Activated CD8-positive, alpha-beta T cell treated with anti-CD3 and anti-CD28 coated beads, Interleukin-2, amount 10 ng/mL, durations not matched to agents 7 days and 5 days (primary cell): ENCODE measurements at places on chromosomes 1 and 21. TPM values are rescaled to one million over a fixed set of nuclear protein-coding genes. Genes with fewer than 3 reads are reported as not detected.

- peak overlapping the region; percentile 46 for H3K4me3 ChIP-seq
- H3K4me1 ChIP-seq, result peaks cover 34% of the 10 kb centered on the region
- no peak overlapping the region for H3K27ac ChIP-seq
- no peak for DNase-seq
- H3K36me3 ChIP-seq, result peaks cover 2% of the 10 kb centered on the region
Observed at GRCh38 chr1:2544875-2545640, 11.1 kb upstream of the TNFRSF14 start.

DNA sequence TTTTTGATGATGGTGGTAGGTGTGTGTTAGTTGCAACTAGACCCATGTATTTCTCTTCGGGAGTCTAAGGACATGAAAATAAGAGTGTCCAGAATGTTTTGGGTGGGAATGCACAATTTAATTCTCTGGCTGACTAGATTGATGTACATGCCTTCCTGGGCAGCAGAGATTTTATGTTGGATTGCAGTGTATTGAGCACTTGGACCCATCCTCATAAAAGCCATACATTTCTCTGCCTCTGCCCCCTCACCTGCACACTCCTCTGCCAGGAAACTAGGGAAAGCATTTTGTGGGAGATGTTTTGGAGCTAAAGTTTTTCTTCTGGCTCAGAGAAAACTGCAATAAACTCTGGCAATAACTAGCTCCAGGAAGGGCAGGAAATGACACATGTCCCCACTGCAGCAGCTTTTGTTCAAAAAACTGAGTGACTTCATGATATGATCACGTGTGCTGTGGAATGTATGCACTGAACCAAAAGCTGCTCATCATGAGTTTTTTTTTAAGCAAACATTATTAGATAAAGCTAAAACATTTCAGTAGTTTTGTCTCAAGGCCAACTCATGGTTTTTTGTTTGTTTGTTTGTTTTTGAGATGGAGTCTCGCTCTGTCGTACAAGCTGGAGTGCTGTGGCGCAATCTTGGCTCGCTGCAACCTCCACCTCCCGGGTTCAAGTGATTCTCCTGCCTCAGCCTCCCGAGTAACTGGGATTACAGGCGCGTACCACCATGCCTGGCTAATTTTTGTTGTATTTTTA is 17.6 kb downstream of the RIT1 start:
- H3K36me3 ChIP-seq, result peaks cover 15% of the 10 kb centered on the region
- no peaks in the 10 kb centered on the region for H3K27me3 ChIP-seq
- H3K4me3 ChIP-seq, result no peak overlapping the region
- peaks cover 14% of the 10 kb centered on the region for H3K4me1 ChIP-seq

- no peaks in the 10 kb centered on the region for H3K27me3 ChIP-seq
- H3K27ac ChIP-seq, result no peak overlapping the region
- H3K36me3 ChIP-seq, result peaks cover 24% of the 10 kb centered on the region
- H3K4me3 ChIP-seq, result no peak overlapping the region
- H3K4me1 ChIP-seq, result peaks cover 20% of the 10 kb centered on the region
- no peak for DNase-seq
Observed at GRCh38 chr1:26701995-26702679, 6.3 kb downstream of the ARID1A start.

DNA sequence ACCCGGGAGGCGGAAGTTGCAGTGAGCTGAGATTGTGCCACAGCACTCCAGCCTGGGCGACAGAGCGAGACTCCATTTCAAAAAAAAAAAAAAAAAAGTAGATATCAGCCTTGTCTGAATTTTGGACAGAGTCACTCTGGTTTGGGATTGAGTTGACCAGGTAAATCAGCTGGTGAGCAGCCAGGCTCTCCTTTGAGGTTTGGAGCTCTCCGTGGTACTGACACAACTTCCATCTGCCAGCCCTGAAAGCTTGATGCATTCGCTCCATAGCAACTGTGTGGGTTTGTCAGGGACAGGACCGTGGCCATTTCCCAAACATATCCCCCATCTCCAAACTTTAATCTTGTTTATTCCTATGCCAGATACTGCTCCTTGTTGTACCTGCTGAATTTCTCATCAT is 155.2 kb downstream of the DMRTA2 start:
- no peaks in the 10 kb centered on the region for H3K27me3 ChIP-seq
- H3K36me3 ChIP-seq, result no peaks in the 10 kb centered on the region
- no peak overlapping the region for H3K27ac ChIP-seq
- no peaks in the 10 kb centered on the region for H3K4me1 ChIP-seq

GRCh38 chr1:71350805-71351204 is 270.0 kb upstream of the ZRANB2 start:
- no peaks in the 10 kb centered on the region for H3K36me3 ChIP-seq
- H3K4me1 ChIP-seq, result no peaks in the 10 kb centered on the region
- DNase-seq, result no peak
- no peak overlapping the region for H3K4me3 ChIP-seq
- no peaks in the 10 kb centered on the region for H3K27me3 ChIP-seq

- H3K27me3 ChIP-seq, result peaks cover 3% of the 10 kb centered on the region
- H3K4me3 ChIP-seq, result no peak overlapping the region
- no peak overlapping the region for H3K27ac ChIP-seq
- H3K36me3 ChIP-seq, result no peaks in the 10 kb centered on the region
Observed at GRCh38 chr1:64107118-64107519, 96.3 kb upstream of the UBE2U start.

DNA sequence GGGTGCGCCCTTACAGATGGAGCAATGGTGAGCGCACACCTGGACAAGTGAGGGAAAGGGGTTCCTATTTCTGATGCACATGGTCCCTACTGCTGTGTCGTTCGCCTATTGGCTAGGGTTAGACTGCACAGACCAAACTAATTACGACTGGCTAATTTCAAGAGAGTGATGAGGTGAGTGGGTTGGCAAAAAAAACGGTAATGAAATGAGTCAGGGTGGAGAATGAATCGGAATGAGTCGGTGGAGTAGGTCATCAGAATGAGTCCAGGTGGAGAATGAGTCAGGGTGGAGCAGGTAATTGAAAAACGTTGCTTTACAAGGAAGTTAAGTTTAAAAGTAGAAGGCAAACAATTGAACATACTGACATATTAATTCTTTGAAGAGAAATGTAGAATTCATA is 79.8 kb downstream of the WDR4 start:
- DNase-seq, result no peak
- no peaks in the 10 kb centered on the region for H3K36me3 ChIP-seq
- peaks cover 13% of the 10 kb centered on the region for H3K27me3 ChIP-seq
- no peak overlapping the region for H3K4me3 ChIP-seq
- no peak overlapping the region for H3K27ac ChIP-seq

DNA sequence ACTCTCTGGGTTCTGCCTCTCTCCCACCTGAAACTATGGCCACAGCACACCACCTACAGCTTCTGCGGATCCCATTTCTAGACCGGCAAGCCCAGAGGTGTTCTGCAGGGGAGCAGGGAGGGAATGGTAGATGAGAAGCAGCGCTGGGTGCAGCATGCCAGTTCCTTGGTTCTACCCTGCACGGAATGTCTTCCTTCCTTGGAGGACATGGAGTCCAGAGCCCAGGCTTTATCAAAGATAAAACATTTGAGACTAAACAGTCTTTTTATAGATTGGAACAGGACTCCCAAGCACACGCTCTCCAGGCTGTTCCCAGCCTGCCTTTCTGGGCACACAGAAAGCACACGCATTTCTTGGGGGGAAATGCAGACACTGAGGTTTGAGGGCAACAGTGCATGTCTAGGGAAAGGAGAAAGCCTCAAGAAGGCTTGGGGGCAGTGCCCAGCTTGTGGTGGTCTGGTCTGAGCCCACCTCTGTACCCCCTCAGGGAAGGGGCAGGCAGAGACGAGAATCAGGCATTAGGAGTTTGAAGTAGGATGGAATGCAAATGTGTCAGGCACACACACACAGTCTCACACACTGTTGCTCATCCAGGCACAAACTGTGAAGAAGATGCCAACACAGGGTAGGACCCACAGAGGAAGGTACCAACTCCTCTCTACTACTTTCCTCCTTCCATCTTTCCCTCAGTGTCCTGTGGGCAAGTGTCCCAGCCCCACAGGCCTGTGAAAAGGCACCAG is 29.7 kb downstream of the LGR6 start:
- H3K27ac ChIP-seq, result no peak overlapping the region
- peaks cover 22% of the 10 kb centered on the region for H3K27me3 ChIP-seq
- no peaks in the 10 kb centered on the region for H3K36me3 ChIP-seq
- no peak for DNase-seq
- peaks cover 15% of the 10 kb centered on the region for H3K4me1 ChIP-seq

DNA sequence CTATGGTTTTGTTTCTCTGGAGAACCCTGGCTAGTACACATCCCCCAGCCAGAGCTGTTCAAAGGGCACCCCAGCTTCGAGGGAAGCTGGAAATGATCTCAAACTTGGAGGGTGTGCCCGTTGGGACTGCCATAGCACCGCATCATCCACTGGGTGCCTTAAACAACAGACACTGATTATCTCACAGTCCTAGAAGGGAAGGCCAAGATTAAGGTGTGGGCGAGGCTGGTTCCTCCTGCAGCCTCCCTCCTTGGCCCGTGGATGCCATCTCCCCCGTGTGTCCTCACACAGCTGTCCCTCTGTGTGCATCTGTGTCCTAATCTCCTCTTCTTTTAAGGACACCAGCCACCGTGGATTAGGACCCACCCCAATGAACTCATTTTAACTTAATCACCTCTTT is 4.2 kb upstream of the IBA57 start:
- H3K4me3 ChIP-seq, result no peak overlapping the region

GRCh38 chr1:29655145-29655544 is 418.8 kb downstream of the PTPRU start:
- H3K4me3 ChIP-seq, result no peak overlapping the region
- no peaks in the 10 kb centered on the region for H3K4me1 ChIP-seq
- no peaks in the 10 kb centered on the region for H3K27me3 ChIP-seq
- DNase-seq, result no peak
- H3K27ac ChIP-seq, result no peak overlapping the region

DNA sequence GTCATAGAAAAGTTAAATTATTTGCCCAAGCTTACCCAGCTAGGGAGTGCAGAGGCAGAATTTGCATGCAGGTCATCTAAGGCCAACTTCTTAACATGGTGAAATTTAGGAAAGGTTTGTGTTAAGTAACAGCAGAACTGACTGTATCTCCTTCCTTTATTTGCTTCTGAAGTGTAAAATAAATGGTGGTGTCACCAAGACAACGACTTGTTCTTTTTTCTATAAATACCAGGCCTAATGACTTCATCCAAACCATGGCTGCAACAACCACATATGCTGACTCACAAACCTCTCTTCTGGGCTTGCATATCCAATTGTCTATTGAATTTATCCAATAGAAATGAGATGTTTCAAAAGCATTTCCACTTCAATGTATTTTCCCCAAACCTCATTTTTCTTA is 19.1 kb downstream of the COL24A1 start:
- H3K27me3 ChIP-seq, result peaks cover 2% of the 10 kb centered on the region
- DNase-seq, result no peak
- no peaks in the 10 kb centered on the region for H3K4me1 ChIP-seq
- H3K36me3 ChIP-seq, result no peaks in the 10 kb centered on the region
- no peak overlapping the region for H3K27ac ChIP-seq
- no peak overlapping the region for H3K4me3 ChIP-seq

- peaks cover 2% of the 10 kb centered on the region for H3K27me3 ChIP-seq
- no peaks in the 10 kb centered on the region for H3K36me3 ChIP-seq
- no peak overlapping the region for H3K27ac ChIP-seq
- no peak for DNase-seq
- H3K4me3 ChIP-seq, result no peak overlapping the region
Observed at GRCh38 chr1:180615493-180616290, 16.1 kb upstream of the XPR1 start.

DNA sequence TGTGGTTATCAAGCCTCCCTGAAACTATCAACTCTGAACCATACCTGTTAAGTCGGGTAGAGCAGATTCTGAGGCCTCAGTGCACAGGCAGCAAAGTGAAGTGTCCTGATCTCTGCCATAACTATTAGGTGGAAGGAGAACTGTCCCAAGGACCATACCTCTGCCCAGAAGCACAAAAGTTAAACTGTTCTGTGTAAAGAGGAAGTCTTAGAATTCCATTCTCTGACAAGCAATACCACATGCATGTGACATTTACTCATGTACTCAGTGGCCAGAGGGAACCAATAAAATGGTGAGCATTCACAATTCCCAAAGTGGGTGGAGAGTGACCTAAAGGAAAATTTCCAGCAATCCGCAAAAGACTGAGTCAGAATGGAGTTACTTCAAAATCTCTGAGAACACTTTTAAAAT is 61.0 kb downstream of the TOR3A start:
- no peaks in the 10 kb centered on the region for H3K27me3 ChIP-seq
- H3K4me3 ChIP-seq, result no peak overlapping the region
- H3K4me1 ChIP-seq, result peaks cover 25% of the 10 kb centered on the region
- no peak for DNase-seq
- no peak overlapping the region for H3K27ac ChIP-seq
- H3K36me3 ChIP-seq, result no peaks in the 10 kb centered on the region

DNA sequence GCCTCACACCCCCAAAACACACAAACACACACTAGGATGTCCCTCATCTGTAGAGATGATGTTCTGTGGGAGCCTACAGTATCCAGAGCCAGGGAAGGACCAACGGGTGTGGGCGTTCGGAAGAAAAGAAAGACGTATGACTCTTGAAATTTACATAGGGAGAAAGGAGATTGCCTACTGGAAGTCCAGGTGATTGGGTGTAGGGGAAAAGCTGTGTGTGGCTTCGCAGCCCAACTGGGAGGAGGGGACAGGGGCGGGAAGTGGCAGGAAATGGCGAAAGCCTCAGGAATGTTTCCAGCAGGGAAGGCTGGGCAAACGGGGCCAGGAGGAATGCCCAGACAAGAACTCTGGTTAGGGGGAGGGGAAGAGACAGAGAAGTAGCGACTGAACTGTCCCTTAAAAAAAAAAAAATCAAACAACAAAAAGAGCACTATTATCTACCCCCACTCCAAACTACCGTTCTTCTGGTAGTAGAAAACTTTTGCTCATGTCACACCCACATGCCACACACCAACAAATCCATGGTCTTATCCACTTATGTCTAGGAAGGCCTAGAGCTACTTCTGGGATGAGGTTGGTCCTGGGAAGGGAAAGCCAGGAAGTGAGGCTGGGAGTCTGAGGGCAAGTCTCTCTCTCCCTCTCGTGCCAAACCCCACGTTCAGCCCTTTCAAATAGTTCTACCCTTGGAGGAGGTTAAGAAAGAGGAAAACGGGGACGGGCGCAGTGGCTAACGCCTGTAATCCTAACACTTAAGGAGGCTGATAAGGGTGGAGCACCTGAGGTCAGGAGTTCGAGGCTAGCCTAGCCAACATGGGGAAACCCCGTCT is 1.8 kb upstream of the CKS1B start:
- H3K4me3 ChIP-seq, result no peak overlapping the region
- H3K27ac ChIP-seq, result peak overlapping the region; percentile 37
- peaks cover 33% of the 10 kb centered on the region for H3K36me3 ChIP-seq

- H3K36me3 ChIP-seq, result no peaks in the 10 kb centered on the region
- no peak for DNase-seq
- no peak overlapping the region for H3K4me3 ChIP-seq
- peaks cover 17% of the 10 kb centered on the region for H3K27me3 ChIP-seq
- no peak overlapping the region for H3K27ac ChIP-seq
Observed at GRCh38 chr1:25065795-25066238, 135.7 kb upstream of the RUNX3 start.

Gene SLC1A7
- not detected for total RNA-seq

Gene SMYD2
- total RNA-seq, result 38.4 TPM

Gene LRRC8C
- 32.9 TPM for total RNA-seq

Gene USP16
- total RNA-seq, result 33.7 TPM

Gene SIK1
- total RNA-seq, result 31.5 TPM
